ENCODE measurements at places on chromosomes 7 and 10. TPM values are rescaled to one million over a fixed set of nuclear protein-coding genes. Genes with fewer than 3 reads are reported as not detected.

PILRB gene
- 3.6 TPM for total RNA-seq

SUN3 gene
- total RNA-seq = not detected

ARF5 gene
- 105 TPM for total RNA-seq

PIK3AP1 gene
- total RNA-seq = 0.17 TPM

CCDC146 gene
- 2.8 TPM for total RNA-seq

WEE2 gene
- not detected for total RNA-seq

CALML3 gene
- not detected for total RNA-seq

SAMD9L gene
- total RNA-seq = 15.7 TPM

LIPK gene
- not detected for total RNA-seq

LEP gene
- total RNA-seq = 2.8 TPM

NME8 gene
- total RNA-seq = not detected

EMX2 gene
- not detected for total RNA-seq

GPR26 gene
- not detected for total RNA-seq

SLC39A12 gene
- total RNA-seq = not detected

GIMAP4 gene
- not detected for total RNA-seq

PCGF6 gene
- total RNA-seq = 8.9 TPM

ADRA2A gene
- total RNA-seq = under 0.01 TPM

CTAGE8 gene
- total RNA-seq = 0.83 TPM

AHR gene
- 84.4 TPM for total RNA-seq

SLC29A3 gene
- total RNA-seq = 2.3 TPM

BTBD16 gene
- not detected for total RNA-seq

CHCHD1 gene
- total RNA-seq = 16.2 TPM

IFIT1B gene
- total RNA-seq = not detected

GDF10 gene
- total RNA-seq = 25.1 TPM

AKR1C1 gene
- total RNA-seq = 72.2 TPM

CNTNAP2 gene
- total RNA-seq = not detected

PAPOLB gene
- under 0.01 TPM for total RNA-seq

H2BK1 gene
- not detected for total RNA-seq

TMEM139 gene
- not detected for total RNA-seq

FOXI2 gene
- total RNA-seq = not detected

CPED1 gene
- 196 TPM for total RNA-seq

FKBP6 gene
- not detected for total RNA-seq

GNG11 gene
- 27.2 TPM for total RNA-seq

PNLIPRP2 gene
- total RNA-seq = not detected

PKD2L1 gene
- total RNA-seq = not detected

WNT8B gene
- total RNA-seq = not detected

MNX1 gene
- not detected for total RNA-seq

UNCX gene
- total RNA-seq = not detected

ITGB1 gene
- 2,693 TPM for total RNA-seq

EVX1 gene
- not detected for total RNA-seq

LRRN3 gene
- total RNA-seq = 1.8 TPM

GPR15LG gene
- total RNA-seq = not detected

SLC35G1 gene
- total RNA-seq = 2.1 TPM

MKX gene
- 15.0 TPM for total RNA-seq

PDE6C gene
- not detected for total RNA-seq

REPIN1 gene
- 26.7 TPM for total RNA-seq

LIPF gene
- total RNA-seq = not detected

NRG3 gene
- not detected for total RNA-seq

IGFBP3 gene
- total RNA-seq = 8.9 TPM

FXYD4 gene
- total RNA-seq = not detected

MBL2 gene
- not detected for total RNA-seq

PARP12 gene
- 24.9 TPM for total RNA-seq

CALML5 gene
- total RNA-seq = not detected

HTR5A gene
- not detected for total RNA-seq

FAM131B gene
- total RNA-seq = 3.8 TPM
